ENCODE measurements at places on chromosomes 13 and 19.

- no peak for DNase-seq
These were observed 1.5 kb upstream of the GZMM start for GRCh38 chr19:542173-542866.

DNA sequence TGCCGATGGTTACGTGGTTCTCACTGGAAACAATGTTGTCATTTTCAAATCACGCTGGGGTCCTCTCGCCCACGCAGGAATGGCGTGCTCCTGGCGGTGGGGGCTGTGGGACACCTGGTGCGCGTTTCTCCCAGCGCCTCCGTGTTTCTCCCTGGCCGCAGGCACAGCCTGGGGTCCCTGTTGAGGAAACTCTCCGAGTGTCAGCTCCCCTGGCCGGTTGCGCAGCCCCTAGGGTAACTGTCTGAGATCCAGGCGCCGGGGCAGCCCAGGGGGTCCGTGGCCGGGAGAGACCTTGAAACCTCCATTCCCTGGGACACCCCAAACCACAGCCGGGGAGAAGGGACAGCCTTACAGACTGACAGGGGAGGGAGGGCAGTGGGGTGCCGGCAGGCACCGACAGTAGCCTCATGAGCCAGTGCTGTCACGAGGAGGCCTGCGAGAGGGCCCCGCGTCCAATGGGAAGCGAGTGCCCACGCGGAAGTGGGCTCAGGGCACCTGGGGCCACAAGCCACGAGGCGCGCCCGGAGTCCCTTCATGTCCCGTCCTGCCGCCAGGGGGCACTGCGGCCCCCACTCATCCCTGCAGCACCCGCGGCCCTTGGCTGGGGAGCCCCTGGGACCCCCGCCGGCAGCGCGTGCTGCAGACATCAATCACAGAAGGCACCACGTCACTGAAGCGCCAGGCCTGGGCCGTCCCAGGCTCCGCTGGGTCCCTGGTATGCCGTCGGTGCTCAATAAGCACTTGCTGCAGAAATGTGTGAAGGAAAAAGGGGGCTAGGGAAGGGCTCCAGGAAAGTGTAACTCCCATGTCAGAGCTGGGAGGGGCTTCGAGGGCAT, 9.5 kb downstream of the ADAMTSL5 start:
- DNase-seq: peak; percentile 58

DNA sequence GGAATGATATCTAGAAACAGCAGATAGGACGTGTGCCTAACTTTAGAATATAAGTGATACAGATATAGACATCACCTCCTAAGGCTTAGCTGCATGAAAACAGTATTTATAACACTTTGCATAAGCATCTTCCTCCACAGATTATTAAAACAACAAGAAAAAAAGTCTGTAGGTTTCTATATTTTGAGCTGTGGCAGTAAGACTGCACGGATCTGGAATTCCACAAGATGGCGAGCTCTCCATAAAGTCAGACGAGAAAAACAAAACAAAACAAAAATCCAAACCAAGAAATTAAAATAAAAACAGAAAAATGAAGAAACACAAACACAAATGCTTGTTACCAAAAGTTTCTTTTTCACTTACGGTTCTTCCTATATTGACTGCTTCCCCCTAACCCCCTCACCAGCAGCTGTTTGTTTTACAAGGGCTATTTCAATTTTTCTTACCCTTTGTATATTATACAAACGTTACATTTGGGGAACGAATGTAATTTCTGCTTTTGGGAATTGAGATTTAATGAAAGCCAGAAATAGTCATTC, 285.8 kb downstream of the MYO16 start:
- DNase-seq: peak; percentile 44

- peak; percentile 93 for DNase-seq
These were observed 5.3 kb upstream of the CEACAM21 start for GRCh38 chr19:41570639-41571112.

GRCh38 chr19:38759590-38760003, 13.7 kb downstream of the LGALS7 start:
- peak; percentile 63 for DNase-seq

GRCh38 chr19:827710-828321, at the start of gene AZU1:
AZU1 (plus strand) TSS chr19:827837; CDS start chr19:827847, 10 bp downstream.
- DNase-seq: peak; percentile 83

GRCh38 chr19:33703821-33704220, 82.1 kb downstream of the CHST8 start:
- DNase-seq: no peak

- peak; percentile 89 for DNase-seq
These were observed 12.9 kb upstream of the ZNF564 start for GRCh38 chr19:12564016-12564664.

- no peak for DNase-seq
These were observed 7.4 kb downstream of the SIGLEC8 start for GRCh38 chr19:51450730-51451307.

- no peak for DNase-seq
These were observed 49.8 kb downstream of the ACSBG2 start for GRCh38 chr19:6185093-6185834.
